ENCODE measurements at places on chromosomes 2 and 18.

DNA sequence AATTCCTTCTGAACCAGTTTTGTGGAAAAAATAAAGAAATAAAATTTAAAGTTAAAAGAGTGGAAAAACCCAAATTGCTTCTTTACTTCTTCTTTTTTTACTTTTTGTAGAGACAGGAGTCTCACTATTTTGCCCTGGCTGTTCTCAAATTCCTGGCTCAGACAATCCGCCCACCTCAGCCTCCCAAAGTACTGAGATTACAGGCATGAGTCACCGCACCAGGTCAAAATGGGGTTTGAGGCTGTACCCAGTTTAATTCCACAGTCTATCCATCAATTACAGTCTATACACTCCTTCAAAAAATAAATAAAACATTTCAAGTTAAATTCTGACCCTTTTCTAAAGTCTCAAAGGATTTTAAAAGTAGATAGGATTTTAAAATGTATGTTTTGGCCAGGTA, 120.3 kb downstream of the FAM161A start:
- DNase-seq = no peak

DNA sequence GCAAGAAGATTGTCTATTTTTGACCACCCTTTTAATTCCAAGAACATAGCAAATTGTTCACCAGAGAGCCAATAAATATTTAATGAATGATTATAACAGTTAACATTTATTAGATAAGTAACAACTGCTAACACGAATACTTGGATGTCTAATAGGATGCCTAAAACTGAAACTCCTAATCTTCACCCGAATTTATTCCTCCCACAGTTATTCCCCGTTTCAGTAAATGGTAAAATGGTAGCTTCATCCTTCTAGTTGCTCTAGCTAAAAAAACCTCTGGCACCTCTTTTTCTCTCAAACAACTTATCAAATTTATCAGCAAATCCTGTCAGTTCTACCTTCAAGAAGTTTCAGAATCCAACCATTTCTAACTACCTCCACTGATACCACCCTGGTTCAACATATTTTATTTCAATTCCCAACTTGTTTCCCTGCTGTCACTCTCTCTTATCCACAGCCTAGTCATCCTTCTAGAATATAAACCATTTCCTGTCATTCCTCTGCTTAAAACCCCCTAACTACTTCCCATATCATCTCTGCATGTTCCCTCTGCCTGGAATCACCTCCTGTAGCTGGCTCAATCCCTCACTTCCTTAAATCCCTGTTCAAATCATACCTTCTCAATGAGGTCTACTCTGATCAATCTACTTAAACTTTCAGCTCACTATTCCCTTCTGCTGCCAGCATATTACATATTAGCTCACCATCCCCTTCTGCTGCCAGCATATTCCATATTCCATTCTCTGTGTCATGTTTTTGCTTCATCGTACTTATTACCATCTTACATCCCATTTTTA, 93.8 kb downstream of the ROCK2 start:
- DNase-seq = no peak

DNA sequence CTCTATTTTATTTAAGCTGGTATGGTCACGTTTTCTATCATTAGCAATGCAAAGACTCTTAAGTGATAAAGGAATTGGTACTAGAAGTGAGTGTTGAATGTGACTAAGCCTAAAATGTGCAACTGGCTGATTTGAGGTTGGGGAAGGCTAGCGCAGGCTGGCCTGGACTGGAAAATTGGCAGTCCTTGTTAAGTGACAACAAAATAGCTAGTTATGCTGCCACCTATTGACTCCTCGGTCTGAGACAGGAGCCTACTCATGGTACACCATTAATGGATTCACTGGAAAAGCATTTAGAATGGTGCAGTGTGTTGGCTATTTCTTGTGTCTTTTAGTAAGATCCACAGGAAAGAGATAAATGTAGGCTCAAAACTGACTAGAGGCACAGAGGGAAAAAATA, 5.7 kb upstream of the WIPF1 start:
- DNase-seq = peak; percentile 42

DNA sequence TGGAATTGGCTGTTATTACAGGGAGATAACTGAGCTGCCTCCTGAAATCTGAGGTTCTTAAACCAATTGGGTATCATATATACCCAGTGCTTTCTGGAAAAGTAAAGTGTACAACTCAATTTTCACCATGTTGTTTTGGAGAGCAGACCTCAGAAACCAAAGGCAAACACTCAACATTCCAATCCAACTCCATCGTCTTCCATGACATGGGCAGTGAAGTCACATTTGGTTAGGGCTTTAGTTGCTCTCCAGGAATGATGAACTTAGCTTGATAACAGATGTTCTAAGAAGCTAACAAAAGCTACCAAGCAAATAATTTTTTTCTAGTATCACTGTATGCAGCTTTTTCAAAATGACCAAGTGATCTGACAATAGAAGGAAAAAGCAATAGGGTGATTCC, 107.0 kb upstream of the SLC35G4 start:
- no peak for DNase-seq

DNA sequence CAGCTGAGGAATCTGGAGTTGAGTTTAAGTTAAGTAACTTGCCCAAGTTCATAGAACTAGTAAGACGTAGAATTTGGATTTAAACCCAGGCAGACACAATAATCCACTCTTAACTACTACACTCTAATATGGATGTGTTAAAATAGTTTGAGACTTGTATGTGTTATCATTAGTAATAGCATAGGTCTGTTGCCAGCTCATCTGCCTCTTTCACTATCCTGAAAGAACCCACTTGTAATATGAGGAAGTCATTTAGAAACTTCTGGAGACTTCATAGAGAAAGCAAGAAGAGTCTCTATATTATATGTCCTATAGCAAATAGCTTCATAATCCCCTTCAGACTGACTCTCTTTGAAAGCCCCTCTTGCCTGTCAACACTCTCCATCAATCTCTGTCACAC, 43.0 kb upstream of the ACADL start:
- no peak for DNase-seq

GRCh38 chr2:160440888-160441287, 52.7 kb downstream of the RBMS1 start:
- no peak for DNase-seq

DNA sequence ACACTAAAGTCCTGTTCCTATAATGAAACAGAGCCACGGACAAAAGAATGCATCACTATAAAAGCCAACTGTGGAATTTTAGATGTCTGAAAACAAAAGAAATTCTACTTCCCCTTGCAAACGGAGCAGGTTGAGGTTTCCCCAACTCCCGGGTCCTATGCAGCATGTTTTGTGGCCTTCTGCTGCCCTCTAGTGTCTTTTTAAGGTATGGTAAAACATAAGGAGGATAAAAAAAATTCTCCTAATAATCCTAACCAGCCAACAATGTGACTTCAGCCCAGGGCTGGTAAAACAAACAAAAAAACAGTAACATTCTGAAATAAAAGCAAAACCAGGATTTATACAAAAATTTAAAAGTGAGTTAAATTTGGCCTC, 539.5 kb downstream of the NRXN1 start:
- DNase-seq = peak; percentile 23

DNA sequence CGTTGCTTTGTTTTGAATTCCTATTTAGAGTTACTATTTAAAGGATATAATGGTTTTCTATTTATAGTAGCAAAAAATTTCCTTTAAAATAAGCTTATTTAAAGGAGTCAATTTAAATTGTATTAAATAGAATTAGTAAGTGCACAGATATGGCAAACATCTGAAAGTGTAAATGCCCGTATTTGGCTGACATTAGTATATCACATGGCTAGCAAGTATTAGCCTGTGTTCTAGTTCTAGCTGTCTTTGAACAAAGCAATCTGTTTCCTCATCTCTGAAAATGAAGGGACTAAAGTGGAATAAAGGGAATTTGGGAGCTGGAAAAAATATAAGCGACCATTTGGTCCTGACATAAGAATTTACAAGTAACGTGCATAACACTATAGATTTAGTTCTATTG, 32.2 kb downstream of the PELI1 start:
- no peak for DNase-seq

GRCh38 chr2:17827316-17827715, 11.1 kb downstream of the MSGN1 start:
- no peak for DNase-seq

GRCh38 chr2:169069341-169069740, at the start of gene DHRS9:
Gene DHRS9 (plus strand): TSS chr2:169069563. CDS start chr2:169081582, 12,019 bp downstream.
- DNase-seq = no peak

DNA sequence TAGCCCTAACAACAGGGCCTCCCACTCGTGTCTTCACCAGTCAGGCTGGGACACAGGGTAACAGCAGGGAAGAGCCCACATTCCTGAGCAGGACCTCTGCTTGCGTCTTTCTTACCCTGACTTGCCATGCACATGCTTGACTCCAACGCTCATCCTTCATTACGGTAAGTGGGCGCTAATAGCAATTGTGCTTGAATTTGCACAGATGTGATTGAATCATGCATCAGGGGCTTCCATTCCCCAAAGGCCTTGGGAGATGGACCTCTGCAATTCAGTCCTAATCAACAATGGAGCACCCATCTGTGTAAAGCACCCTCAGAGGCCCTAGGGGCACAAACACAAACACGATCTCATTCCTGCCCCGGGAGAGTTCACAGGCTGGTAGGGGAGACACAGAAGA, 13.5 kb downstream of the TEX51 start:
- no peak for DNase-seq

DNA sequence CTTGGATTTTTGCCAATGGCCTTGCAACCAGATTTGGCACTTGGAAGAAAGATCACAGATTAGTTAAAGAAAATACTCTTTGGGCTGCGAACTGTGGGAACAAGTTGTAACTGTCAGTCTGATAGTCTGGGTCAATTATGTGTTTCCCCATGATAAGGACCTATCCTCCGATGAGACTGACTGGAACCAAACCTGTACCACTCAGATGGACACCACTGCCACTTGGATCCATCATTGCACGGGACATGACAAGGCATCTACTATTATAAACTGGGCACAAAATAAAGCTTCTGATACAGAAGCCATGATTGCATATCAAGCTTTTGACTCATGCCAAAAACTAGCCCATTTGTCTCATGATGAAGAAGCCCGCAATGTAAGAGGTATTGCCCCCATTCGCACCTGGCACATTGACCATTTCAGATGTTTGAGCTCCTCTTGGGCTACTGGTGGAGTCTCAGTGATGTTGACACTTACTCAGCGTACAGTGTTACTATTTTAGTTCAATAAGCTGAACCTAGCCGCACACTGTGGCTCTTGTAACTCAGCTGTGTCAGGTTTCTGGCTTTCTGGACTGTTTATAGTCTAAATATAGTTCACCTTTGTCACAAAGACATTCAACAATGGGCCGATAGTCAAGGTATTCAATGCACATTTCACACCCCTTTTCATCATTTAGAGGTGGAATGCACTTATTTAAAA, 179.8 kb upstream of the RBBP8 start:
- no peak for DNase-seq

DNA sequence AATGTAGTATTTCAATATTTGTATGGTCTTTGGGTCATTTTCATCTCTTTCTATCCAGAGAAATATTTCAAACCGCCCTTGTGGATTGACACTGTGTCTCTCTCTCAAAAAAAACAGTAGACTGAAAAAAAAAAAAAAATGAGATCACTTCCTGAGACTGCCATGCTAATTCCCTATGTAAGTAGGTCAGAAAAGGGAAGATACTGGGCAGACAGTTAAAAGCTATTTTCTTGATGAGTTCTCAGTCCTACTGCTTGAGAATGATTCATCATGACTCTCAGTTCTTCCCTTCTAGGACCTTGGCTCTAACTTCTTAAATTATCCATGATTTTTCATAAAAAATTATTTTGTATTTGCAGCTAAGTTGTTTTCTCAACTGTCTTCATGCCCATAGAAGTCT, 672.3 kb upstream of the REG3G start:
- DNase-seq = no peak

- DNase-seq = peak; percentile 34
Observed at GRCh38 chr2:30234180-30234971, 3.0 kb downstream of the LBH start.

DNA sequence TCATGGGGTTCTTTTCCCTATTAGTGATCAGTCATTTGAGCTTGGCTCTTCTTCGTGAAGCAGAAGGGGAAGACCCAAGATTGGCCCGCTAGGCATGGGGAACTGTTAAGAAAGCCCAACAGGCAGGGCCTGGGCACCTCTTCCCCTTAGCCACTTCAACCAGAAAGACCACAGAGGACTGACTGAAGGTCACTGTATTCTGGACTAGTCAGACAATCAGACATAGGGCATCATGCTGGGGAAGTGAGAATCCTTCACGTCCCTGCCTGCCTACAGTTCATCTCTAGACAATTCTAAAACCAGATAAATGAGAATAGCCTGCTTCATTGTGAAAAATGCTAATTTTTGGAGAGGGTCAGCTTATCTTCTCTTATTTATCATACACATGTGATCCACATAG, 28.1 kb downstream of the FAP start:
- no peak for DNase-seq

GRCh38 chr2:151973901-151974199, 125.0 kb downstream of the CACNB4 start:
- no peak for DNase-seq

DNA sequence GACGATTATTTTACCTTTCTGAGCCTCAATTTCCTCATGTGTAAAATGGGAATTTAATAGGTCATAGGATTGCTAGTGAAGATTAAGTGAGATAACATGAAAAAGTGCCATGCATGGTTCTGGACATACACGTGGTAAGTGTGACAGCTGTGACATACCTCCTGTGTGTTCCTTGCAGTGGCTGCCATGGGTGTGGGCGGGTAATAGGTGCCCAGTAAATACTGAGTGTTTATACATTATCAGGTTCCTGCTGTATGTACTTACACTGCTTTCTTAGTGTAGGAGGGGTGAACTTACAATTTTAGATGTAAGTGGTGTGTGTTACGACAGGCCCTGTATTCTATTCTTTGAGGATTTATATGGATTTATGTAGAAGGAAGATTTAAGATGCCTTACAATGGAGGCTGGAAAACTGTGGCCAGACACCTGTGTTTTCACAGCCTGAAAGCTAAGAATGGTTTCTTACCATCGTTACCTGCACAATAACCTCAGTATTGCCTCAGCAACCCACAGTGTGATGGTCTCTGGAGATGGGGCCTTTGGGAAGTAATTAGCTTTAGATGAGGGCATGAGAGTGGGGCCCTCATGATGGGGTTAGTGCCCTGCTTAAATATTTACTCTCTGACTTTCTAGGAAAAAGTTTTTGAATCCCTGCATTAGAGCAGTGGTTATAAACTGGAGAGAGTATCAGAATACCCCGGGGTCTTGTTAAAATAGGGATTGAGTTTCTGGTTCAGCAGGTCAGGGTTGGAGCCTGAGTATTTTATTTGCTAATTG, 78.1 kb downstream of the ASAP2 start:
- no peak for DNase-seq

DNA sequence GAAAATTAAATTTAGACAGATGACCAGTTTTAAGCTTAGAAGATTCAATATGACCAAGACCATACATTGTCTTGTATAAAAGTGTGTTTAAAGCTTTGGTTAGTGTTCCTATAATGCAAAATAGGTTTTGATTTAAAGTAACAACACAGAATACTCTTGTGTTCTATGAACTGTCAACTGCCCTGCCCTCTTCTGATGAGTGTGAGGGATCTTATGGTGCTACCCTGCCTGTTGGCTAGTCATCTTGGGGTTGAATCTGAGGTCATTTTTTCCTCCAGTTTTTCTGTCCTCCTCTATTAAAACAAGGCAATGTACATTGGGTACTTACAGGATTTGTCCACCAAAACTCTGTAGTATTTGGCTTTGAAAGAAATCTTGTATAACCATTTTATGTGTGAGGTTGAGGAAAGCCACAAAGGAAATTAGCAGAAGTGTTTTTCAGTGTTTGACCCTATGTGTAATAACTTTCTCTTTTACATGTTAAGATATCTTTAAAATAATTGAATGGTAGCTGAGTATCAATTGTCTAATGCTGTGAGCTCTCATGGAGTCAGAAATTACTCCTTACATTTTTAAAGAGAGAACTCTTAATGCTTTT, 129.1 kb downstream of the SPTBN1 start:
- DNase-seq = no peak

GRCh38 chr2:53913721-53914120, 54.0 kb upstream of the GPR75 start:
- DNase-seq = no peak

Data from central memory CD4-positive, alpha-beta T cell (primary cell).